ENCODE measurements at places on chromosomes 1 and 21.

DNA sequence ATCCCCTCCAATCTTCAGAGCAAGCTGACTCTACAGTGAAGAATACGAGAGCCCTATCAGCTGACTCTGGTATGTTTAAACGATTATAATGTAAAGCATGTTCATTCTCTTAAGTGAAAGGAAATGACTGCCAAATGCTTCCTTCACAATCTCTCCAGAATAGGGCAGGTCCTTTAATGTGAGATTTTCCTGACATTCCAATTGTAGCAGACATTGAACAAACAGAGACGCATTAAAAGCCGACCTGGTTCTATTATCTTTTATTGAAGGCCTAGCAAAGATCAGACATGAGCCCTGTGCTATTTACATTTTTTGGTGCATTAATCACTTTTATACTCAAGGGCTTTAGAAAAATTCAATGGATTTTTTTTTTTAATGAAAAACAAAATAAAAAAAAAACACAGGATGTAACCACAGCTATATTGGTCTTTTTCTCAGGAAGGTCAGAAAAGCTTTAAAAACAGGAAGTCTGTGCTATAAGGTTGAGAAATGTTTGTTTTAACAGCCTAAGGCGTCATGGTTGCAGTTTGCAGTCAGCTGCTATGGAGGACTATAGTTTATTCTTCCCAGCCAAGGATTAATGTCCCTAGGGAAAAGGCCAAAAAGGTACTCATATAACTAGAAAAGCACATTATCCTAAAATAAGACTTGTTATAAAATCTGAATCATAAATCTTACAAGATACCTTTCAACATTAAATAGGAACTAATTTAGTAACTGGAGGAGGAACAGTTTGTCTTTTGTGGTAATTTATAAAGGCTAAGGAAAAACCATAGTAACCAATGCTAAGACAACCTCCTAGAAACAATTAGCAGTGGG lies 104.8 kb downstream of the RERE start:
- no peak for DNase-seq

- DNase-seq, result no peak
Measured at GRCh38 chr1:86061551-86061990, 95.0 kb downstream of the COL24A1 start.

GRCh38 chr1:84247425-84248220 lies 53.9 kb upstream of the SAMD13 start:
- DNase-seq, result no peak

DNA sequence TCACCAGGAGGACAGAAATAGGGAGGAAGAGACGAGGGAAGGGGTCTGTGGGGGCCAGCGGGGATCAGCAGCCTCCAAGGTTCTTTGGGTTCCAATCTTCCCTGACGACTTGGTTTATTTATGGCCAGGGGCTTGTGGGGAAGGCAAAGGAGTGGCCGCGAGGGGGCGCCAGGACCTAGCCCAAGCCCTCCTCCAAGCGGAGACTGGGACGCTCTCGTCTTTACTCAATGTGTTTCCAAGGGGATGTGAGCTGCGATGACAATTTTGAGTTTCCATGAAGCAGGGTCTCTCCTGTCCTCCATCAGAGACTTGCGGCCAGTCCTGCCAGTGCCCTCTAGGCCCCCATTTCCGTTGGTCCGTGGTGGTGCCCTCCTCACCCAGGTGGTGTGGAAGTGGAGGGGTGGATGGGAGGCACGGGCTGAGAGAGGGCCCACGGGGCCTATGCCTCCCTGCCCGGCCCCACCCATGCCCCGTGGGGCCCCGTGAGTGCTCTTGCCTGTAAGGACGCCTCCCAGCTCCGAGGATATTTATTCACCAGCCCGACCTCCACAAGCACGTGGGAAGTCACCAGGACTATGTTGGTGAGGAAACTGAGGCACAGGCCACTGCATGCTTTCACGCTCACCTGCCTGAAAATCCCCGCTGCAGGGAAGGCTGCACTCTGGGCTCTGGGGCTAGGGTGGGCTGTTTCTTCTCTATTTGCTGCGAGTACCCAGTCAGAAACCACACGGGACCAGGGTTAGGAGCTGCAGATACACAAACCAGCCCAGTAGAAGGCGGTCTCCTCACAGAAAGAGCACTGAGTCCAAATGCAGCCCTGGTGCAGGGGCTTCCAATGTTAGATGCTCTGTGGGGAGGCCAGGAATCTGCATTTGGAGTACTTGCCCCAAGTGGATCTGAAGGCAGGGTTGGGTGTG lies 26.5 kb downstream of the DMRTB1 start:
- peak; percentile 57 for DNase-seq

DNA sequence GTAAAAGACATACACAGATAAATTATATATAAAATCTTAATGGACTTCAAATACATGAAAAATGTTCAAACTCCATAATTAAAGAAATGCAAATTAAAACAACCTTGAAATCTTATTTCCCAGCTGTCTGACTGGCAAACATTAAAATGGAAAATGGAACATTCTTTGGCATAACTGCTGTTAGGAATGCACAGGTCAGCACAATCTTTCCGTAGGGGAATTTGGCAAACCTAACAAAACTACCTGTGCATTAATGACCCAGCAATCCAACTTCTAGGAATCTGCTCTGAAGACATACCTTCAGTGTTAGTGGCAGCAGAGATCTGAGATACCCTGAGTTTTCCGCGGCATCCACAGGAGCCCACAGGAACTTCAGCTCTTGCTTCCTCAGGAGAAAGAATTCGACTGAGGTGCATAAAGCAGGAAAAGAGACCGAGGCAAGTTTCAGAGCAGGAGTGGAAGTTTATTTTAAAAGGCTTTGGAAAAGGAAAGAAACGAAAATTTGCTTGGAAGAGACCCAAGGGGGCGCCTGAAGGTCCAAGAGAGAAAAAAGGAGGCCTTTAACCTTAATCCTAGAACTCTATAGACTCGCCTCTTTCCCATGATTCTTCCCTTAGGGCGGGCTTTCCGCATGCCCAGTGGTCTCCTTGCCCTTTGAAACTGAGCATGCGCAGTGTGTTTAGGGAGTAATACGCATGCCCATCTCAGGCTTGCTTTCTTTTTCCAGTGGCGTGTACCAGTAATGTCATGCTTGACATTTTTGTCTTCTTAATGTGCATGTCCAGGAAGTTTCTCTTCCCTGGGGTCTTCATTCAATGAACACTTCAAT lies 24.8 kb downstream of the LYPD8 start:
- no peak for DNase-seq

GRCh38 chr1:193069748-193070385 lies 10.5 kb downstream of the RO60 start:
- no peak for DNase-seq

DNA sequence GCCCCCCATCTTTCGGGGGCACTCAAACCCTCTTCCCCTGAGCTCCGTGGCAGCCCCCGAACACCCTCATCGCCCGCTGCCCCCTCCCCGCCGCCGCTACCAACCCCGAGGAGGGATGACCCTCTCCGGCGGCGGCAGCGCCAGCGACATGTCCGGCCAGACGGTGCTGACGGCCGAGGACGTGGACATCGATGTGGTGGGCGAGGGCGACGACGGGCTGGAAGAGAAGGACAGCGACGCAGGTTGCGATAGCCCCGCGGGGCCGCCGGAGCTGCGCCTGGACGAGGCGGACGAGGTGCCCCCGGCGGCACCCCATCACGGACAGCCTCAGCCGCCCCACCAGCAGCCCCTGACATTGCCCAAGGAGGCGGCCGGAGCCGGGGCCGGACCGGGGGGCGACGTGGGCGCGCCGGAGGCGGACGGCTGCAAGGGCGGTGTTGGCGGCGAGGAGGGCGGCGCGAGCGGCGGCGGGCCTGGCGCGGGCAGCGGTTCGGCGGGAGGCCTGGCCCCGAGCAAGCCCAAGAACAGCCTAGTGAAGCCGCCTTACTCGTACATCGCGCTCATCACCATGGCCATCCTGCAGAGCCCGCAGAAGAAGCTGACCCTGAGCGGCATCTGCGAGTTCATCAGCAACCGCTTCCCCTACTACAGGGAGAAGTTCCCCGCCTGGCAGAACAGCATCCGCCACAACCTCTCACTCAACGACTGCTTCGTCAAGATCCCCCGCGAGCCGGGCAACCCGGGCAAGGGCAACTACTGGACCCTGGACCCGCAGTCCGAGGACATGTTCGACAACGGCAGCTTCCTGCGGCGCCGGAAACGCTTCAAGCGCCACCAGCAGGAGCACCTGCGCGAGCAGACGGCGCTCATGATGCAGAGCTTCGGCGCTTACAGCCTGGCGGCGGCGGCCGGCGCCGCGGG lies 837 bp downstream of the FOXD3 start:
- DNase-seq, result no peak

GRCh38 chr1:79945391-79945790 lies 938.9 kb upstream of the ADGRL4 start:
- DNase-seq, result no peak

- DNase-seq, result no peak
Measured at GRCh38 chr1:110364221-110364620, 25.0 kb downstream of the RBM15 start.

GRCh38 chr1:246254854-246255253 lies 252.2 kb downstream of the SMYD3 start:
- no peak for DNase-seq

GRCh38 chr1:64948905-64949833 lies 17.2 kb downstream of the JAK1 start:
- DNase-seq, result no peak

GRCh38 chr1:174880171-174880570 lies 119.6 kb upstream of the CACYBP start:
- DNase-seq, result no peak

DNA sequence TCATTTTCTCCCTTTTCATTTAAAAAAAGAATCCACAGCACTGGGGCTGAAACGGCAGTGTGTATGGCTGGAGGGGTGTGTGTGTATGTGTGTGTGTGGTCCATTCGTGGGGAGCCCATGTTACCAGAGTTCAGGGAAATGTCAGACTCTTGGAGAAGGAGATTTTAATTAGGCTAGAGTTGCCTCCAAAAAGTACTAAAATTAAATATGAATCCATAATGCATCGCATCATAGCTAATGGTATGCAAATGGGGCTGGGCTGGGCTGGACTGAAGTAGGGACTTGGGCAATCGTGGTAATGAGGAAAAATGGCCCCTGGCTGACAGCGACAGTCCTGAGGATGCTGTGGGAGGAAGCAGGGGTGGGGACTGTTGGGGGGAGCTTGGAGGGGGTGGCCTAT lies 24.8 kb downstream of the GRIK3 start:
- no peak for DNase-seq

GRCh38 chr1:202207292-202207691 lies 13.7 kb downstream of the LGR6 start:
- DNase-seq, result no peak

- DNase-seq, result no peak
Measured at GRCh38 chr1:228295201-228295600, 87.4 kb downstream of the OBSCN start.

GRCh38 chr1:40673452-40673851 lies 8.0 kb upstream of the RIMS3 start:
- DNase-seq, result no peak

DNA sequence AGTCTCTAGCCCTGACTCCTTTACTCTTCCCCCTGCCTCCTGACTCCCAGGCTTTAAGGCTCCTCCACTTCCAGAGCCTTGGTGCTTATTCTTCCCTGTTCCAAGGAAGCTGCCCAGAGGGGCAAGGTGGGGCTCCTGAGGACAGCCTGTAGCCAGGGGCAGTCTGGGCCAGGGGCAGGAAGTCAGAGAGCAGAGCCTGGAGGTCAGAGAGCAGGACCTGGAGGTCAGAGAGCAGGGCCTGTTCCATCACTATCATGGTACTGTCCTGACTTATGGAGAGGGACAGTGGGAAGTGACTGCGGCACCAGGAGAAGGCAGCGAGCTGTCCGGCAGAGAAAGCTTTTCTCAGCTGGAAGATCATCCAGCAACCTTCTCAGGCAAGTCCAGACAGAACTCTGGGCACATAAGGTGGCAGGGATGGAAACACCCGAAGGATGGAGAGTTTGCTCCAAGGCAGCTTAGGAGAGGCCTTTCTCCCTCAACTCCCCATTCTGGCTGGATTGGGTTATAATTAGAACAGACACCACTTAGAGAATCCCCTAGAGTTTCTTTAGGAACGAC lies 25.0 kb downstream of the PLXNA2 start:
- DNase-seq, result no peak

DNA sequence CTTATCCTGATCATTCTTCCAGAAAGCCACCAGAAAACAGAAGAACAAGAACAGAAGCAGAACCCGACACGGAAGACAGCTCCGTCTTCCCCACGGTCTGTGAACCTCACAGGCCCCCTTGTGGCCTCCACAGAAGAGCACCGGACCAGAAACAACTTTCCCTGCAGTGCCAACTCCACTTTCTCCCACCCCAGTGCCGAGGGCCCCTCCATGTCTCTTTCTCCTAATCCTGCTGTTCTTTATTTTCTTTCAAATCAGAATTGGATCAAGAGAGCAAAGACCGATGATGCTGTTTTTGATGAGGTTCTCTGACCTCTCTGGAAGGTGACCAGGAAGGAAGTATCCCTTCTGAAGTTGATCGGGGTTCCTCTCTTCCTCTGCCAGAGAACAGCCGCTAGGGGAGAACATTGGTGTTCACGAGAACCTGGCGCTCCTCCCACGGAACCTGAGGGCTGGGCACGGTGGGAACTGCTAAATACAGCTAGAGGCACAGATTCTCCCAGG lies 58.9 kb upstream of the CTTNBP2NL start:
- DNase-seq, result no peak

- DNase-seq, result no peak
Measured at GRCh38 chr1:70910013-70910412, 137.6 kb downstream of the PTGER3 start.

- no peak for DNase-seq
Measured at GRCh38 chr1:212470059-212470458, 37.3 kb downstream of the NENF start.

DNA sequence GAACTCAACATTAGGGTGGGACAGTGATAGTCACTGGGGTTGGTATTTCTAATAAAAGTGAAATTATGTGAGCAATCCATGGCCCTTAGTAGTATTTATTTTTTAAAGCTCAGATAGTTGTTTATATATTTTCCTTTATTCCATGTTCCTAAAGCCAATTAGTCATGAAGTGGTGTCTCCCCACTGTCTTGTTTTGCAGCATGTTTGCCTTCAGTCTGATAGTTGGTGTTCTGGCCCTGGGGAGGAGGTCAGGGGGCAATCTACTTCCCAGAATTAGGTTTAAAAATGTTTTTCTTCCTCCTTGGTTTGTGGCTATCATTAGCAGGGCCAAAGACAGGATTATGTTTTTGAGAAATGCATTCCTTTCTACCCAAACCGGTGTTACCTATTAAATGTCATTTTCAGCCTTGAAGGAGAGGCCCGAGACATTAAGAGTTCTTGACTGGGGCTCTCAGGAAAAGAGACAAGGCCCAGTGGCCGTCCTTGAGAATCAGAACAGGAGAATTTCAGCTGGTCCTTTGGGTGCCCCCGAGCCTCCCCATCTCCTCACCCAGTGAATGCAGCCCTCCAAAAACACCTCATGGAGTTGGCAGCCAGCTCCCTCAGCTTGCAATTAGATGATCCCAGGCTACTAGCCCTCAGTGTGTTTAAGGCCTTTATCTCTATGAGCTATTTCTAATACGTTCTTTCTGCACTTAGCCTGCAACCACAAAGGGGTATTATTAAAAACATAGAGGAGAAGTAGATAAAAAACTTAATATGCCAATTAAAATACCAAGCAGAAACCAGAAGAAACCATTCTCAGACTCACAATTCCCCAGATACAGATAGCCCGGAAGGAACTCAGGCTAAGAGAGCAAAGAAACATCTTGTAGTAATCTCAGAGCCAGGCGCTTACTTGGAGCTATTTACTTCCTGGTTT lies 71.3 kb upstream of the NGF start:
- no peak for DNase-seq
